ENCODE measurements at places on chromosomes 6 and 20. TPM values are rescaled to one million over a fixed set of nuclear protein-coding genes. Genes with fewer than 3 reads are reported as not detected.

Gene C20orf144
- 0.26 TPM for polyA plus RNA-seq

Gene CRISP3
- 0.48 TPM for polyA plus RNA-seq

Gene TNF
- not detected for polyA plus RNA-seq

Gene KHDC1L
- polyA plus RNA-seq, result not detected

Gene PLEKHG1
- 36.6 TPM for polyA plus RNA-seq

Gene RIPPLY2
- polyA plus RNA-seq, result not detected

Gene GJA10
- not detected for polyA plus RNA-seq

Gene MCCD1
- polyA plus RNA-seq, result 21.9 TPM

Gene DUSP15
- 20.7 TPM for polyA plus RNA-seq

Gene REM1
- 0.34 TPM for polyA plus RNA-seq

Gene KIAA1586
- 19.5 TPM for polyA plus RNA-seq

Gene SLC22A2
- 13.4 TPM for polyA plus RNA-seq

Gene SLC18B1
- 28.2 TPM for polyA plus RNA-seq

Gene MPIG6B
- 1.9 TPM for polyA plus RNA-seq

Gene LAMP5
- 5.3 TPM for polyA plus RNA-seq

Gene PGC
- polyA plus RNA-seq, result not detected

Gene LY6G6D
- not detected for polyA plus RNA-seq

Gene OR2H1
- not detected for polyA plus RNA-seq

Gene BCL2L1
- polyA plus RNA-seq, result 81.1 TPM

Gene MOXD1
- 201 TPM for polyA plus RNA-seq

Gene GTSF1L
- not detected for polyA plus RNA-seq

Gene MEP1A
- not detected for polyA plus RNA-seq

Gene SEL1L2
- not detected for polyA plus RNA-seq

Gene AP5S1
- 12.4 TPM for polyA plus RNA-seq

Gene WFDC12
- polyA plus RNA-seq, result not detected

Gene NHLRC1
- polyA plus RNA-seq, result 2.3 TPM

Gene SNAI1
- polyA plus RNA-seq, result 15.3 TPM

Gene EYS
- polyA plus RNA-seq, result 1.2 TPM

Gene BPIFA1
- polyA plus RNA-seq, result not detected

Gene TBXT
- not detected for polyA plus RNA-seq

Gene CHMP4B
- polyA plus RNA-seq, result 119 TPM

Gene ASIP
- 0.76 TPM for polyA plus RNA-seq

Gene EEF1A1
- 19,623 TPM for polyA plus RNA-seq

Gene SLC32A1
- polyA plus RNA-seq, result 2.3 TPM

Gene SIRPD
- polyA plus RNA-seq, result not detected

Gene CD93
- polyA plus RNA-seq, result 36.2 TPM

Gene PPP1R14C
- polyA plus RNA-seq, result 25.5 TPM

Gene TFAP2C
- polyA plus RNA-seq, result 0.88 TPM

Gene PDYN
- 0.55 TPM for polyA plus RNA-seq

Gene GPR63
- polyA plus RNA-seq, result 4.3 TPM

Gene C6orf52
- 3.4 TPM for polyA plus RNA-seq

Gene CGA
- not detected for polyA plus RNA-seq

Gene SS18L1
- 16.7 TPM for polyA plus RNA-seq

Gene SMIM28
- polyA plus RNA-seq, result not detected

Gene NRSN1
- 0.44 TPM for polyA plus RNA-seq

Gene MSH5
- polyA plus RNA-seq, result 18.1 TPM

Gene TRIM39
- polyA plus RNA-seq, result 12.5 TPM

Gene ZSCAN31
- 11.4 TPM for polyA plus RNA-seq

Gene CCN2
- polyA plus RNA-seq, result 213 TPM

Gene RGS17
- polyA plus RNA-seq, result 1.9 TPM

All from renal pelvis (tissue), 12 donors.